ENCODE measurements at places on chromosomes 11 and 22.

- no peak for DNase-seq
These were observed 201.6 kb upstream of the SORL1-AS1 start for GRCh38 chr11:121654259-121654842.

DNA sequence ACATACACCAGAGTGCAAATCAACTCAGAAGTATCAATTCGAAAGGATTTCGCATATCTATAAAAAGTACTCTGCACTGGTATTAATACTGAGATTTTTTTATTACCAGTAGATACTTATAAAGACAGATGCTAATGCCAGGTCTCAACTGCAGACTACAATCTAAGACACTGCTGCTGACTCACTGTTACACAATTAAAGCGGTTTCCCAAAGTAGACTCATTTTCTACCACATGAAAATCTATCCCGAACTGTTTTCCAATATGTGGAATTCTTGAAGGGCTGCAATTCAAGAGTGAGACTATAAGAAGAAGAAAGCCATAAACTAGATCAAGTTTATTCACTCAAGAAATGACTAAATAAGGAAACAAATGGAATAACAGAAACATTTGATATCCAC, 57.2 kb upstream of the ARHGAP32 start:
- no peak for DNase-seq

- no peak for DNase-seq
These were observed 3.4 kb upstream of the MRPL16 start for GRCh38 chr11:59814021-59814420.

- no peak for DNase-seq
These were observed 11.0 kb downstream of the MPZL3 start for GRCh38 chr11:118240999-118241763.

GRCh38 chr11:73752903-73753302, 8.0 kb downstream of the RAB6A start:
- no peak for DNase-seq

- DNase-seq = no peak
These were observed 63.8 kb upstream of the WNT7B start for GRCh38 chr22:46040471-46041465.

GRCh38 chr22:27978802-27979201, 59.7 kb upstream of the PITPNB start:
- no peak for DNase-seq

- no peak for DNase-seq
These were observed 59.9 kb downstream of the MPPED1 start for GRCh38 chr22:43471606-43472135.

- DNase-seq = no peak
These were observed 88.1 kb downstream of the SBF2 start for GRCh38 chr11:10205928-10206327.

- DNase-seq = no peak
These were observed 326.7 kb upstream of the NCAM1 start for GRCh38 chr11:112634551-112634950.

DNA sequence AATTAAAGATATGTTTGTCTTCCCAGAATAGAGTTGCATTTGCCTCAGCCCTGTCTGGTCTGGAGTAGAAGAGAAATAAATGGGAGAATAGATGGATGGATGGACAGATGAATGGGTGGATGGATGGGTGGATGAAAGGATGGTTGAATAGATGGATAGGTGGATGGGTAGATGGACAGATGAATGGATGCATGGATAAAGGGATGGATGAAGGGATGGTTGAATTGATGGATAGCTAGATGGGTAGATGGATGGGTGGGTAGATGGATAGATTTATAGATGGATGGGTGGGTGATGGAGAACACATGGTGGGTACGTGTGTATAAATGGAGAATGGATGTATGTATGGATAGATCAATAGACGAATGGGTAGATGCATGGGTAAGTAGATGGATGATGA, 8.5 kb downstream of the CRYBB1 start:
- no peak for DNase-seq

All from activated naive CD8-positive, alpha-beta T cell treated with anti-CD3 and anti-CD28 coated beads, Interleukin-2, amount 50 U/mL, for 16 hours (primary cell).